Stimulated activated naive CD4-positive, alpha-beta T cell treated with Interleukin-2 at 50 U/mL for 16 hours (primary cell): ENCODE measurements at places on chromosomes 3 and 15.
A peak's percentile ranks its signal among the peaks of the same experiment; 100 is the strongest.

GRCh38 chr15:62658498-62658897 is 384.0 kb upstream of the TPM1 start:
- no peak for DNase-seq

GRCh38 chr3:63927422-63928280 is 15.5 kb upstream of the SCAANT1 start:
- no peak for DNase-seq

GRCh38 chr15:31402003-31402402 is 75.4 kb downstream of the KLF13 start:
- no peak for DNase-seq

DNA sequence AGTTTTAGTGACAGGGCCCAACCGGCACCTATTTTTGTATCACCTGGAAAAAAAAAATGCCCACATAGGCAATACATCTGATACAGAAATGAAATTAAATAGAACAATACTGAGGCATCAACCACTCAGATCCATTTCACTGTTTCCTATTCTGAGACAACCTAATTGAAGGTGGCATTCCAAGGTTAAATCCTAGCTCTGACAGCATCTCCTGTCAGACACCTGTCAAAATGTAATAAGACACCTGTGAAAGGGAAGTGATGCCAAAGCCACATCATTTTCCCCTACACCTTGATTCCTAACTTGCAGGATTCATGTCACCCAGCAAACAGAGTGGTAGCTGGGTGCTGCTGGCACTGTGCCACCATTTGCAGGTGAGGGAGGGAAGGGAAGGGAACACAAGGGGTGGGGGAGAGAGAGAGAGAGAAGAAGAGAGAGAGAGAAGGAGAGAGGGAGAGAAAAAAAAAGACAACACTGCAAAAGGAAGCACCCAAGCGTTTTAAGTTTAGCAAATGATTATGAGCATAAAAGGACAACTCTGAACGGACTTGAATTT is 1044.6 kb upstream of the CFAP20DC start:
- no peak for DNase-seq

- DNase-seq, result no peak
These were observed 55.4 kb upstream of the ARHGEF3 start for GRCh38 chr3:56857178-56857577.

- DNase-seq, result no peak
These were observed 7.8 kb downstream of the KNG1 start for GRCh38 chr3:186724911-186725310.

DNA sequence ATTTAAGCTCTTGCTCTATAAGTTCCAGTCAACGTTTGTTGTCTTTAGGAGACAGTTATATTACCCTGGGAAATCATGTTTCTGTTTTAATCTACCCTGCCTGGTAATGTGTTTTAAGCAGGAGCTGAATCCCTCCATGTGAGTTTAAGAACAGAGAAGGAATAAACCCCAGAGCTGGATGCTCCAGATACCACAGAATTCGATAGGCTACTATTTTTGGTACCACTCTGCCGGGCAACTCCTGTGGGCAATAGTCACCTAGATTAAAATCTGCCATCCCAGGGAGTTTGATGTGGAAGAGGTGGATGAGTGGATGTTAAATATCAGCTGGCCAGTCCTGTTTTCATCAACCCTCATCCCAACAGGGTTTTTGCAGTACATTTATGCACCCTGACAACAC is 20.4 kb downstream of the NUDT16 start:
- no peak for DNase-seq

GRCh38 chr3:139945386-139945785 is 10.4 kb downstream of the CLSTN2 start:
- DNase-seq, result no peak

- DNase-seq, result peak; percentile 94
These were observed 72.4 kb downstream of the RBPMS2 start for GRCh38 chr15:64702816-64703631.

DNA sequence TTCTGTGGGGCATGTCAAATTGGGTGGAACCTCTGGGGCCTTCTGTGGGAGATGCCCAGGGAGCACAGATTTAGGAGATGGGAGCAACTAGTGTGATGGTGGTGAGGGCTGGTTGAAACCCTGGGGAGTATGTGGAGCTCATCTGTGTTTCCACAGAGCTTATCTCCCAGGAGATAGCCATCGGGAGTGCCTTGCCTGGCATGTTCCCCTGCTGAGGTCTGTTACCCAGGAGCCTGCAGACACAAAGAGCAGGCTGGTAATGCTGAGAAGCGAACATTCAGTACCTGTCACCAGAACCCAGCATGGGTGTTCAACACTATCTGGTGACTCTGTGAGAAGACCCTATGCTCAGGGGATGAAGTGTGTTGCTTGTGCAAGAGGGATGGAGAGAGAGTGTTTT is 85.0 kb downstream of the CLSTN2 start:
- no peak for DNase-seq

DNA sequence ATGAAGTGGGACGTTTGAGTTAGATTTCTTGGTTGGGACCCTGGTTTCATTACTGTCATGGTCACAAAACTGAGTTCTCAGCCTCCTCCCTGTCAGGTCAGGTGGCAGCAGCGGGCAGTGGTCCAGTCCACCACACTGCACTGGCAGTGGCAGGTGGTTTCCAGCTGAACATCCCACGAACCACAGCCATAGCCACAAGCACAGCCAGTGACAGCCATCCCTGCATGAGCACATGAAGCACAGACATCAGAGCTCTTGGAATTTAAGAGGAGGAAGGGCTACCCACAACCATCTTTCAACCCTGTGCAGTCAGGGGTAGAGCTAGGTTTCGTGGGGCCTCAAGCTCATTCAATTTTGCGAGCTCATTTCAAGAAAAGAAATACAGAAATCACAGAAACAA is 1.5 kb downstream of the RETNLB start:
- DNase-seq, result no peak

DNA sequence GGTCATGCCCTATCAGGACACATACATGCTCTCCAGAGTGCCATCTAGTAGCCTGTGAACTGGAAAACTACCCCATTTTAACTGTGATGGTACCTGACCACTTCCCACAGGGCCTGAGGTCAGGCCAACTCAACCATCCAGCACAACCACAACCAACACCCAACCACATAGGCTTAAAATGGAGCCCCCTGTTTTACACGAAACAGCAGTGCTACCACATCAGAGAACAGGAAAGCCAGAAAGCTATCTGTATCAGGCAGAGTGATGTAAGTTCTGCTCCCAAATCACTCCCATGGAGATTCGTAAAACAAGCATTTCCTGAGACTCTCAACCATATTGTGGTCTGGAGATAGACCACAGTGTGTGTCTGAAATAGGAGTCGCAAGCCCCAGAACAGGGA is 1017.3 kb upstream of the EPHA6 start:
- DNase-seq, result no peak

DNA sequence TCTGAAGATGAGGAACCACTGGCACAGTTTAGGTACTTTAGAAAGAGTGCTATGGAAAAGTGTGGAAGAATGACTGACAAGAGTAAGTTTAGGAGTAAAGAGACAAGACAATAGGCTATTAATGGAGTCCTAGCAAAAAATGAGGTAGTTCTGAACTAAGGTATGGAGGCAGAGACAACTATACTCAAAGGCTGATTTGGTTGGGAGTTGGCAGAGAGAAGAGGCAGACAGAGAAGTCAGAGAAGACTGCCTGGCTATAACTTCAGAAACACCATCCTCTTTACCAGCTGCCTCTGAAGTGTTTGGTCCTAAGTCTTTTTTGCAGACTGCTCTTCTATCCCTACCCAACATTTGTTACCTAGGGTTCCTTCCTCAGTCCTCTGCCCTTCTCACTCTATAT is 19.2 kb downstream of the DYNC1LI1 start:
- DNase-seq, result no peak

DNA sequence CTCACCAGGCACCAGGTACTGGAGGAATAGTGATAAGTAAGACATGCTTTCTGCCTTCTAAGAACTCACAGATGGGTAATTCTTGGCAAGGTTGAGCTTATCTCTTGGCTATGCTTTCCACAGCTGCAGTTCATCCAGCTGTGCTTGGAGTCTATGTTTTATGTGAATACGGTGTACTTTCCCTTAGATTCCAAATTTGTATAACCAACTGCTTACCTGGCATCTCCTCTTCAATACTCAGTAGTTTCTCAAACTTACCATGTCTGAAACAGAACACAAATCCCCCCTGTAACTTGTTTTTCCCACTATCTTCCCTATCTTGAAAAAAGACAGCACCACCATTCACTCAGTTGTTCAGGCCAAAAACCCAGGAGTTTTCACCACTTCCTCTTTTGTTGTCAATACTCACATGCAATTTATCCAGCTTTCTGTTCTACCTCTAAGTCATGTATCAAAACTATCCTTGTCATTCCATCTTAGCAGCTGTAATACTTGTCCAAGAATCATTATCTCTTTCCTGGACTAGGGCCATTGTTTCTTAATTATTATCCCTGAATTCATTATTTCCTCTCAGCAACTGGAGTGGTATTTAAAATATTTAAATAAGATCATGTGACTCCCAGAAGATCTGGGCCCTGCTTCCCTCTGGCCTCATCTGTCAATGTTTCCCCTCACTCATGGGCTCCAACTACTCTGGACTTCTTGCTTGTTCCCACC is 32.6 kb downstream of the COL6A5 start:
- DNase-seq, result no peak

- no peak for DNase-seq
These were observed 19.4 kb downstream of the NEK10 start for GRCh38 chr3:27349832-27350231.
